Spleen (tissue), 13 donors: ENCODE measurements at places on chromosomes 1 and 21. TPM values are rescaled to one million over a fixed set of nuclear protein-coding genes. Genes with fewer than 3 reads are reported as not detected.

SLC16A4 gene
- 5.4 TPM for total RNA-seq

DNA sequence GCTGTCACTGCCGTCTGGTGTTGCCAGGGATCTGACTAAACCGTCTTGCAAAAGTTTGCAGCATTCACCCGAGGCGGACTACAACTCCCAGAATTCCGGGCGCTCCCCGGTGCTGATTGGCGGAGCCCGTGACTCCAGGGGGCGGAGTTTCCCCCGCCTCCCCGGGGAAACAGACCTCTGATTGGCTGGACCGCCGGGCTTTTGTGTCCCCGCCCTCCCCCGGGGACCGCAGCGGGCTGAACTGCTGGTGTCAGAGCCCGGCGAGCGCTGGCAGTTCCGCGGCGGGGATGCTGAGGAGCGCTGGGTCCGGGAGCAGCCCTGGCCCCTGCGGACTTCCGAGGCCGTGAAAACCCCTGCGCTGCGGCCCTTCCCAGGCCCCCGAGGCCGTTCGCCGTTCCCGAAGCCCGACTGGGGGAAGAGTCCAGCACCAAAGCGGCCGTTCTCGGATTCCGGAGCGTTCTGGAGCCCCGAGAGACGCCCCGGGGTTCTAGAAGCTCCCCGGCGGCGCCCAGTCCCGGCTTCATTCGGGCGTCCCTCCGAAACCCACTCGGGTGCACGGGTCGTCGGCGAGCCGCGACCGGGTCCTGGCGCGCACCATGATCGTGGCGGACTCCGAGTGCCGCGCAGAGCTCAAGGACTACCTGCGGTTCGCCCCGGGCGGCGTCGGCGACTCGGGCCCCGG is at the start of gene SESN2:
TSS of gene SESN2 (plus strand) at position 267 of the 682 bp plus-strand sequence. CDS start at position 597, 330 bp downstream.
- H3K27ac ChIP-seq = peak within 1 kb of the TSS; percentile 81
- H3K27me3 ChIP-seq = no peaks in the 10 kb centered on the region
- peaks cover 17% of the 10 kb centered on the region for H3K4me1 ChIP-seq
- DNase-seq = peak; percentile 99
- no peaks in the 10 kb centered on the region for H3K36me3 ChIP-seq

GRCh38 chr1:218904416-218904815 is 269.3 kb upstream of the LYPLAL1 start:
- H3K27ac ChIP-seq = no peak overlapping the region
- no peaks in the 10 kb centered on the region for H3K4me1 ChIP-seq
- H3K27me3 ChIP-seq = no peaks in the 10 kb centered on the region
- H3K36me3 ChIP-seq = no peaks in the 10 kb centered on the region
- no peak for DNase-seq

GRCh38 chr1:184386312-184387068 is at the start of gene C1orf21:
Gene C1orf21 (plus strand): TSS chr1:184387029. CDS start chr1:184477510, 90,481 bp downstream.
- H3K4me1 ChIP-seq = peaks cover 49% of the 10 kb centered on the region
- peak within 1 kb of the TSS; percentile 91 for H3K27ac ChIP-seq
- peak within 1 kb of the TSS; percentile 79 for H3K4me3 ChIP-seq
- H3K36me3 ChIP-seq = no peaks in the 10 kb centered on the region

- DNase-seq = no peak
- H3K27me3 ChIP-seq = no peaks in the 10 kb centered on the region
- no peak overlapping the region for H3K27ac ChIP-seq
- no peak overlapping the region for H3K4me3 ChIP-seq
- H3K4me1 ChIP-seq = peaks cover 100% of the 10 kb centered on the region
Observed at GRCh38 chr1:15953294-15953771, 22.6 kb downstream of the ZBTB17 start.

DNA sequence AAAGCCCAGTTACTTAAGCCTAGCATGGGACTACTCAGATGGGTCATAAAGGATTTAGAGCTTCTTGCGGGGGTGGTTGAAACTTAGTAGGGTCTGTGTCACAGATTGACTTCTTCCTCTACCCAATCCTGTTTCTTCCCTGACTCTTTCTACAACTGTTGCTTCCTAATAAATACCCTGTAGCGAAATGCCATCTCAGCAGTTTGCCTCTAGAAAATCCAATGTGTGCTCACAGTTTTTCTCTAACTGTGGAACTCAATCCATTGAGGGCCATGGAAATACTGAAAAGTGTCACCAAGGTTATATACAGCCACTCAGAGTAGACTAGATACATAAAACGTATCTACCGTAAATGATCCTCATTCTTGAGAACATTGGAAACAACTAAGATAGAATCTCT is 217.7 kb downstream of the COL24A1 start:
- H3K27me3 ChIP-seq = no peaks in the 10 kb centered on the region
- no peak overlapping the region for H3K27ac ChIP-seq
- H3K36me3 ChIP-seq = no peaks in the 10 kb centered on the region
- no peak overlapping the region for H3K4me3 ChIP-seq
- H3K4me1 ChIP-seq = no peaks in the 10 kb centered on the region

DNA sequence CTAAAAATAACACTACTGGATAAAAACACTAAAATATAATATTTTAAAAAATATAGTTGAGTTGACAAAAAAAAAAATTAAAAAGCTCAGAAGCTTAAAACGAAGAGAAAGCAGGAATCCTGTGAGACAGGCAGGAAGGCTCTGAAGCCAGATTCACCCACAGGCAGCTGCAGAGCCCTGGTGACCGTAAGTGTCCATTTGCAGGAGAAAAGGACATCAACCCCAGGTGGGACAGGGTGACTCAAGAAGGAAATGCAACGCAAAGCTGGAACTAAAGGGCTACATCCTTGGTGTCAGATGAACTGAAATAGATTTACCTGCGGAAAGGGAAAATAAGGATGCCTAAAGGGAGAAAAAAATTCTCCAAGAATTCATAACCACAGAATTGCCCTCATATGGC is 46.8 kb downstream of the USP24 start:
- DNase-seq = no peak
- H3K27ac ChIP-seq = no peak overlapping the region
- H3K4me1 ChIP-seq = no peaks in the 10 kb centered on the region
- no peaks in the 10 kb centered on the region for H3K27me3 ChIP-seq
- no peak overlapping the region for H3K4me3 ChIP-seq
- no peaks in the 10 kb centered on the region for H3K36me3 ChIP-seq

- peaks cover 15% of the 10 kb centered on the region for H3K4me1 ChIP-seq
- no peaks in the 10 kb centered on the region for H3K36me3 ChIP-seq
- H3K4me3 ChIP-seq = no peak overlapping the region
- DNase-seq = no peak
- H3K27ac ChIP-seq = no peak overlapping the region
Observed at GRCh38 chr1:3419415-3420204, 34.9 kb upstream of the ARHGEF16 start.

DNA sequence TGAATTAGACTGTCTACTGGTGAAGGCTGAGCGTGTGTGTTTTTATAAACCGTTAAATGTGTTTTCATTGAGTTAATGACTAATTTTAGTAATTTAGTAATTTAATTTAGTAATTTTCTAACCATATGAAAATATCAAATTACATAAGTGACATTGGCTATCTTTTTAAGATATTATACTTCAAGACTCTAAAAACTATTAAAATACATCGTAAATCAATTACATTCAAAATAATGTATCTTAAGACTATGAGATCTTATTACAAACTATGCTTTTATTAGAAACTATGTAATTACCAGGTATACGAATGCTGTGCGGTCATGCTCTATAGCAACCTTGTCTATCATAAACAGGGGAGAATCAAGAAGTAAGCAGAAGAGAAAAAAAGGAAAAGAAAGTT is 21.6 kb downstream of the MAP3K21 start:
- no peaks in the 10 kb centered on the region for H3K36me3 ChIP-seq
- H3K27me3 ChIP-seq = no peaks in the 10 kb centered on the region
- no peak overlapping the region for H3K27ac ChIP-seq
- H3K4me1 ChIP-seq = no peaks in the 10 kb centered on the region
- no peak for DNase-seq

DNA sequence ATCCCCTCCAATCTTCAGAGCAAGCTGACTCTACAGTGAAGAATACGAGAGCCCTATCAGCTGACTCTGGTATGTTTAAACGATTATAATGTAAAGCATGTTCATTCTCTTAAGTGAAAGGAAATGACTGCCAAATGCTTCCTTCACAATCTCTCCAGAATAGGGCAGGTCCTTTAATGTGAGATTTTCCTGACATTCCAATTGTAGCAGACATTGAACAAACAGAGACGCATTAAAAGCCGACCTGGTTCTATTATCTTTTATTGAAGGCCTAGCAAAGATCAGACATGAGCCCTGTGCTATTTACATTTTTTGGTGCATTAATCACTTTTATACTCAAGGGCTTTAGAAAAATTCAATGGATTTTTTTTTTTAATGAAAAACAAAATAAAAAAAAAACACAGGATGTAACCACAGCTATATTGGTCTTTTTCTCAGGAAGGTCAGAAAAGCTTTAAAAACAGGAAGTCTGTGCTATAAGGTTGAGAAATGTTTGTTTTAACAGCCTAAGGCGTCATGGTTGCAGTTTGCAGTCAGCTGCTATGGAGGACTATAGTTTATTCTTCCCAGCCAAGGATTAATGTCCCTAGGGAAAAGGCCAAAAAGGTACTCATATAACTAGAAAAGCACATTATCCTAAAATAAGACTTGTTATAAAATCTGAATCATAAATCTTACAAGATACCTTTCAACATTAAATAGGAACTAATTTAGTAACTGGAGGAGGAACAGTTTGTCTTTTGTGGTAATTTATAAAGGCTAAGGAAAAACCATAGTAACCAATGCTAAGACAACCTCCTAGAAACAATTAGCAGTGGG is 104.8 kb downstream of the RERE start:
- no peaks in the 10 kb centered on the region for H3K27me3 ChIP-seq
- H3K4me3 ChIP-seq = no peak overlapping the region
- no peaks in the 10 kb centered on the region for H3K36me3 ChIP-seq
- H3K27ac ChIP-seq = peak overlapping the region; percentile 80
- no peak for DNase-seq
- H3K4me1 ChIP-seq = peaks cover 25% of the 10 kb centered on the region

GRCh38 chr1:75392278-75392677 is 218.6 kb downstream of the SLC44A5 start:
- no peak overlapping the region for H3K4me3 ChIP-seq
- DNase-seq = no peak
- H3K36me3 ChIP-seq = no peaks in the 10 kb centered on the region
- H3K27ac ChIP-seq = no peak overlapping the region
- no peaks in the 10 kb centered on the region for H3K4me1 ChIP-seq

GRCh38 chr1:8463144-8463927 is 145.4 kb downstream of the SLC45A1 start:
- peaks cover 76% of the 10 kb centered on the region for H3K4me1 ChIP-seq
- no peak for DNase-seq
- no peaks in the 10 kb centered on the region for H3K27me3 ChIP-seq
- no peaks in the 10 kb centered on the region for H3K36me3 ChIP-seq
- peak overlapping the region; percentile 79 for H3K27ac ChIP-seq
